ENCODE measurements at places on chromosomes 1 and 21. TPM values are rescaled to one million over a fixed set of nuclear protein-coding genes. Genes with fewer than 3 reads are reported as not detected.

Gene ITSN1
- total RNA-seq = 98.4 TPM

Gene CTPS1
- 63.7 TPM for total RNA-seq

Gene CFAP45
- total RNA-seq = 1.1 TPM

Gene CD5L
- not detected for total RNA-seq

Gene NTMT2
- total RNA-seq = not detected

Gene DISP1
- total RNA-seq = 6.6 TPM

Gene SLC2A5
- 0.70 TPM for total RNA-seq

Gene FDPS
- total RNA-seq = 235 TPM

Data from Caco-2 (cell line).